ENCODE measurements at places on chromosomes 12 and 14. TPM values are rescaled to one million over a fixed set of nuclear protein-coding genes. Genes with fewer than 3 reads are reported as not detected.

The IFNG-AS1 gene
- 0.25 TPM for total RNA-seq

The DDN gene
- total RNA-seq = 0.31 TPM

The PTPRR gene
- 0.24 TPM for total RNA-seq

The TAS2R9 gene
- total RNA-seq = not detected

The VCPKMT gene
- 8.5 TPM for total RNA-seq

The PTPN6 gene
- 3.7 TPM for total RNA-seq

The MYF6 gene
- total RNA-seq = not detected

The ARHGAP9 gene
- 24.8 TPM for total RNA-seq

The GSG1 gene
- 449 TPM for total RNA-seq

The VIPAS39 gene
- total RNA-seq = 52.3 TPM

The GPR162 gene
- total RNA-seq = 0.94 TPM
